ENCODE measurements at places on chromosomes 2 and 18.

- DNase-seq: no peak
- H3K27me3 ChIP-seq: no peaks in the 10 kb centered on the region
- no peak overlapping the region for H3K27ac ChIP-seq
- H3K36me3 ChIP-seq: no peaks in the 10 kb centered on the region
- no peaks in the 10 kb centered on the region for H3K4me1 ChIP-seq
Observed at GRCh38 chr2:33131749-33132148, 185.0 kb downstream of the LTBP1 start.

GRCh38 chr2:109676346-109676902 is 62.3 kb downstream of the SOWAHC start:
- H3K4me3 ChIP-seq: no peak overlapping the region
- peaks cover 2% of the 10 kb centered on the region for H3K27me3 ChIP-seq
- H3K4me1 ChIP-seq: no peaks in the 10 kb centered on the region
- no peak for DNase-seq

DNA sequence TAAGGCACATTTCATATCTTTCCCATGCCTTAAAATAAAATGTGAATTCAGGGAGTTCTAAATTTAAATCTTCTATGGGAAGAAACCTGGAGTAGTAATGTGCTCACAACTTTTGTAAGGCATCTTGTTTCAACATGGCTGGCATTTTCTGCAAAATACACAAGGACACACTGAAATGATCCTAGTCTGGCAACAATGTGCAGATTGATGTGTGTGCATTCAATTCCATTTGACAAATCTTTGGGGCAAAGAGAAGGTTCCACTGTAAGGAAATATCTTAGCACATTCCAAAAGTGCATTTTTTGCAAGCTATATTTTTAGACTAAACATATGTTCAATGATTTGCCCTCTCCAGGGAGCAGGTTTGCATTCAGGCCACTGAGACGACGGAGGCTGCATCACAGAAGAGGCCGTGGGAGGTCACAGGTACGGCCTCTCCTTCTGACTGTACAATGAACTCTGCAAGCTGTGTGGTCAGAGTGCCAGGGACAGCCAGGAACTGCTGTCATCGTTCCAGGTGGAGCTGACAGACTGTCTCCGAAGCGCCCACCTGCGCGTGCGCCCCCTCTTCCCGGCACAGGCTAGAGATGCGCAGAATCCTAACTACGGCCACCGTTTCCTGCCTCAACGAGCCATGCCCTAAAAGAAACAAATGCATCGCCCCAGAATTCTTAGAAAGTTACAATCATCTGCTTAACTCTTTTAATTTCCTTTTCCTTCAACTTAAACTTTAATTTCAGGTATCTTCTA is 149.2 kb upstream of the POU3F3 start:
- H3K4me1 ChIP-seq: no peaks in the 10 kb centered on the region
- no peak overlapping the region for H3K4me3 ChIP-seq
- no peaks in the 10 kb centered on the region for H3K27me3 ChIP-seq
- no peak for DNase-seq

DNA sequence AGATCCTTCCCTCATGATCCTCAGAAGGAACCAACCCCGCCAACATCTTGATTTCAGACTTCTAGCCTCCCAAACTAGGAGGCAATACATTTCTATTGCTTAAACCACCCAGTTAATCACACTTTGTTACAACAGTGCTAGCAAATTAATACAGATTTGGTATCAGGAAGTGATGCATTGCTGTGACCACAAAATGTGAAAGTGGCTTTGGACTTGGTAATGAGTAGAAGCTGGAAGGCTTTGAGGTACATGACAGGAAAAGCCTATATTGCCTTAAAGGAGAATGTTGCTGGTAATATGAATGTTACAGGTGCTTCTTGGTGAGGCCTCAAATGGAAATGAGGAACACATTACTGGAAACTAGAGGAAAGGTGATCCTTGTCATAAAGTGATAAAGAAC is 260.3 kb downstream of the SATB2 start:
- no peak overlapping the region for H3K4me3 ChIP-seq
- no peaks in the 10 kb centered on the region for H3K4me1 ChIP-seq
- no peaks in the 10 kb centered on the region for H3K36me3 ChIP-seq
- no peak overlapping the region for H3K27ac ChIP-seq
- DNase-seq: no peak

- no peaks in the 10 kb centered on the region for H3K4me1 ChIP-seq
- no peaks in the 10 kb centered on the region for H3K36me3 ChIP-seq
- no peak for DNase-seq
- peaks cover 11% of the 10 kb centered on the region for H3K27me3 ChIP-seq
- H3K27ac ChIP-seq: no peak overlapping the region
Observed at GRCh38 chr18:58847383-58848071, 17.1 kb upstream of the ZNF532 start.

DNA sequence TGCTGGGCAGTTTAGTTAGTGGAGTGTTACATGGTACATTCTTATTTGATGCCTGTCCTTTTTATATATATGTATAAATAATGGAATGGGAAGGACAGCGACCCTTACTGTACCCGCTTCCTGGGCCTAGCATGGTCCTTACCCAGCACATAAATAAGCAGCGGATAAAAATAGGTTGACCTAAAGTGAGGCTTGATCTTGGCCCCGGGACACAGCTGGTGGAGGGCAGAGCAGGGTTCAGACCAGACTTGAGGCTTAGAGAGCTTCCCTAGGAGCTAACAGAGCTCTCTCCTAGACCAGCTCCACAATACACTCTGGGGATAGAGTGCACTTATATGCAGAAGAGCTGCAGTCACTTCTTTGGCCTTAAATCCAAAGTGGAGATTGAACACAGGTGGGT is 46.9 kb upstream of the RPL31 start:
- no peaks in the 10 kb centered on the region for H3K27me3 ChIP-seq
- no peak overlapping the region for H3K4me3 ChIP-seq
- H3K4me1 ChIP-seq: no peaks in the 10 kb centered on the region
- no peaks in the 10 kb centered on the region for H3K36me3 ChIP-seq

DNA sequence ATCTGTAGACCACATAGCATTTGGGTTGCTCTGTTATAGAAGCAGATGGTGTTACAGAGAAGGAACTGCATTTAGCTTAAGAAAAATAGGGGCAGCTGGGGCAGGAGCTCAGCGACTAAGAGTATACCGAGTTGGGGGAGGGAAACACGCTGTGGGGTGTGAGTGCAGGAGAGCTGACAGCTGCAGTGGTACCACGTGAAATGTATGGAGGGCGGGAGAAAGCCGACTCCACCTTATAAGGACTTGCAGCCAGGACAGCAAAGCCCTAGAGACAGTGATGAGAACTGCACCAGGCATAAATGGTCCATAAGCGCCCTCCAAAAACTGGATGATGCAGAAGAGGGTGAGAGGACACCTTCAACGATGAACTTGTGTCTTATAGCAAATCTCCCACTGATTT is 237.6 kb downstream of the PRKCE start:
- no peak overlapping the region for H3K4me3 ChIP-seq
- no peaks in the 10 kb centered on the region for H3K4me1 ChIP-seq
- no peaks in the 10 kb centered on the region for H3K27me3 ChIP-seq
- no peak overlapping the region for H3K27ac ChIP-seq

DNA sequence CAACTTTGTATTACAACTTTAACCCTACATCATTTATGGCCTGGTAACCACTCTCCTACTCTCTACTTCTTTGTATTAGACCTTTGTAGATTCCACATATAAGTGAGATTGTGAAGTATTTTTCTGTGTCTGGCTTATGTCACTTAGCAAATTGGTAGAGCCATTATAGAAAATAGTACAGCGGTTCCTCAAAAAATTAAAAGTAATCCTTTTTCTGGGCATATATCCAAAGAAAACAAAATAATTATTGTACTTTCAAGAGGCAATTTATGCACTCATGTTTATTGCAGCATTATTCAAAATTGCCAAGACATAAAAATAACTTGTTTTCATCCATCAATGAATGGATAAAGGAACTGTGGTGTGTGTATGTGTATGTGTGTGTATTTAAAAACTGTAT is 537.5 kb upstream of the FSIP2 start:
- no peak for DNase-seq
- no peaks in the 10 kb centered on the region for H3K36me3 ChIP-seq
- no peak overlapping the region for H3K4me3 ChIP-seq

DNA sequence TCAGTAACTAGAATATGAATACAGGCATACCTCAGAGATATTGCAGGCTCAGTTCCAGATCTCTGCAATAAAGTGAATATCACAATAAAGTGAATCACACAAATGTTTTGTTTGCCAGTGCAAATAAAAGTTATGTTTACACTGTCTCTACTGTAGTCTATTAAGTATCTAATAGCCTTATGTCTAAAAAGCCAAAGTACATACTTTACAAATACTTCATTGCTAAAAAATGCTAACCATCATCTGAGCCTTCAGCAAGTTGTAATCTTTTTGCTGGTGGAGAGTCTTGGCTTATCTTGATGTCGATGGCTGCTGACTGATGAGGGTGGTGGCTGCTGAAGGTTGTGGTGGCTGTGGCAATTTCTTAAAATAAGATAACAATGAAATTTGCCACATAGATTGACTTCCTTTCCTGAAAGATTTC is 159.4 kb downstream of the MYO1B start:
- no peaks in the 10 kb centered on the region for H3K36me3 ChIP-seq
- no peaks in the 10 kb centered on the region for H3K4me1 ChIP-seq
- no peak overlapping the region for H3K27ac ChIP-seq
- H3K4me3 ChIP-seq: no peak overlapping the region
- H3K27me3 ChIP-seq: peaks cover 5% of the 10 kb centered on the region
- DNase-seq: no peak

DNA sequence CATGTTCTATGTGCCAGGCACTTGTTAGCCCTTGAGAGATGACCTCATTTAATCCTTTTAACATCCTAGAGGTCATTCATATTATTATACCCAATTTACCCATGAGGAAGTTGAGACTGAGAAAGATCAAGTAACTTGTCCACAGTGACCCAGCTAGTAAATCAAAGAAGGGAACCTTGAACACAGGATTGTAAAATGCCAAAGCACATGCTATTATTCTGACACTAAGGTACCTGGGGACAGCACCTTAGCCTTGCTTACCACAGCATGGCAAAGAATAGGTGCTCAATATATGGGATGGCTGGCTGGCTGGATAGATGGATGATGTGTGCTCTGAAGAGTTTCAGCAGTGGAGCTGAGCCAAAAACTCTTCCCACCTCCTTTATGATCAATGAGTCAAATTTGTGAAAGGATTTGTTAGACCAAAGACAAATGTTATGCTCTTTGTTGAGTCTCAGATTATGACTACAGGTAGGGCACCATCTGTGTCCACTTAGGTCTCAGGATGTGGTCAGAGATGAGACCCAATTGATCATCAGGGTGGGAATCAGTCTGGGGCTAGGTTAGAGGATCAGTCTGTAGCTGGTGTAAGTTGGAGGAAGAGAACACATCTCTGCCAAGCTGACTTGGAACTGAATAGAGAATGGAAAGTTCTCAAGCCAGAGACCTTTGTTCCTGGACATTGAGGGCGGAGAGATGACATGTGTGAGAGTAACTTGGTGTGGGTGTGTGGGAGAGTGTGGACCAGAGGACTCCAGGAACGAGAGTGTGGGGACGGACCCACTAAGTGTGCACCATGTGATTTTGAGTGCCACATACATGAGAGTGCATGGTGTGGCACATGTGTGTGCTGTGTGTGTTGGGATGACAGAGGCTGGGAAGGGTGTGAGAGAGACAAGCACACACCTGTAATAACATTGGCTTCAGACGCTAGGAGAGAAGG is 16.3 kb upstream of the PKDCC start:
- no peak for DNase-seq
- no peak overlapping the region for H3K27ac ChIP-seq
- no peak overlapping the region for H3K4me3 ChIP-seq
- no peaks in the 10 kb centered on the region for H3K4me1 ChIP-seq
- H3K36me3 ChIP-seq: no peaks in the 10 kb centered on the region

- no peak for DNase-seq
- no peaks in the 10 kb centered on the region for H3K36me3 ChIP-seq
- no peaks in the 10 kb centered on the region for H3K4me1 ChIP-seq
- H3K4me3 ChIP-seq: no peak overlapping the region
- H3K27me3 ChIP-seq: no peaks in the 10 kb centered on the region
Observed at GRCh38 chr2:215743066-215743465, 270.3 kb downstream of the MREG start.

GRCh38 chr18:3935305-3935704 is 485.3 kb downstream of the TGIF1 start:
- H3K36me3 ChIP-seq: no peaks in the 10 kb centered on the region
- H3K27ac ChIP-seq: no peak overlapping the region
- DNase-seq: no peak
- H3K27me3 ChIP-seq: no peaks in the 10 kb centered on the region

Data from CD4-positive, CD25-positive, alpha-beta regulatory T cell (primary cell).